ENCODE measurements at places on chromosomes 5 and 9.

GRCh38 chr5:79112703-79113058 lies 1.1 kb downstream of the BHMT start:
- DNase-seq, result no peak

DNA sequence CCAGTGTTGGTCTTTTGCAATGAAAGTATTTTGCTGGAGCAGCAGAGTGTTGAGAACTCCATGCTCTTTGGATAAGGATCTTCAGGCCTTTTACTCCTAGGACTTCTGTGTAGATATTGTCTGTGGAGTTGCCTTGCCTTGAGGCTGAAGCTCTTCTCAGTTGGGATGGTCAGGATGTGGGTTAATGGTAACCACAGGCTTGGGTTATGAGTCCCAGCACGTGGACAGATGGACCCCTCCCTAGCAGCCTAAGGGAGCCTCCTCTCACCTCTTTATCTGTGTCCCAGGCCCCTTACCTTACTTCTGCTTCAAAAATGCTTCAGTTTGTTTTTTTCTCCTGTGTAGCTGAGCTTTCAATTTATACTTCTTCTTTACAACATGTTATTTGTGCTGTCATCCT lies 109.9 kb downstream of the MEGF10 start:
- DNase-seq, result no peak

GRCh38 chr5:4532705-4533080 lies 607.4 kb upstream of the ADAMTS16 start:
- no peak for DNase-seq

DNA sequence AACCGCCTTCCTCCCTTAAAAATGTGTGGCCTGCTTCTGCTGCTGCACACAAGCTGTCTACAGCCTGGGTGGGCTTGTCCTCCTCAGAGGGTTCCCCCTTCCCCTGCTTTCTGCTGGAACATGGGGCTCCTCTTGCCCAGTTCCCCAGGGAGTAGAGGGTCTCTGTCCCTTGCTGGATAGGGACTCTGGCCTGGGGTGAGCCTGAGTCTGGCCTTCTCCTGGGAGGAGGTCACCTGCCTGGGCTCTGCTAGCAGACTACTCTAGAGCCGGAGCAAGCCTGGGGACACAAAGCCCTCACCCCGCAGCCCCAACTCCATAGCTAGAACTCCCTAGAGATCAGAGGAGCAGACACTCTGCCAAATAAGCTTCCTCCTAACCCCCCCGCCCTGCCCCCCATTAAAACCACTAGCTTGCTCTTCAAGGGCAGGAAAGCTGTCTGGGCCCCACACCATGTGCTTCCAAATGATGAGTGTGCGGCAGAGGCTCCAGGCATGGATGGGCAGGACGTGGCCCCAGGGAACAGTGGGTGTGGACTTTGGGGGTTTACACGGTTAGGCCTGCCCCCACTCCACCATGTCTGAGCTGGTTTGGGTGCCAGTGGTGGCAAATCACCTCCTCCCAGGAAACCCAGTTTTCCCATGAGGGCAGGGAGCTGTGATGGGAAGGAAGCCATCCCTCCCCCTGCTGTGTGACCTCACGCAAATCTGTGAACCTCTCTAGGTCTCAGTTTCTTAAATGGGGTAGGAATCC lies 10.0 kb downstream of the TCF7 start:
- no peak for DNase-seq

GRCh38 chr9:89523948-89524347 lies 26.0 kb upstream of the SEMA4D start:
- DNase-seq, result no peak

DNA sequence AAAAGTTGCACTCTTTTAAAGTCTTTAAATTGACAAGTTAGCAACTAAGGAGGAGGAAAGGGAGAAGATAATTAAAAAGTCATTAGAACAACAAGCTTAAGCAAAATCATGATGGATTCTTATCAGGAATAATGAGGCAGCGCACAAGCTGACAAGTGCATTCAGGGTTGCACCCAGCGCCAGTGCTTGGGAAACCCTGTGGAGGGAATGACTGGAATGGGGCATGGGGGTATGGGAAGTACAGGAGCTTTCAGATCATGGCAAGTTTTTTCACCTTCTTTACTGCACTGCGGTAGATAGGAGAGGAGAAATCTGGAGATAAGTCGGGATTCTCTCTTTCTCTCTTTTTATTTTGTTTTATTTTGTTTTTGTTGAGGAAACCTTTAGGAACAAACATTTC lies 117.9 kb upstream of the CKMT2 start:
- no peak for DNase-seq

- no peak for DNase-seq
Observed at GRCh38 chr5:115949096-115949495, 13.2 kb upstream of the LVRN start.

DNA sequence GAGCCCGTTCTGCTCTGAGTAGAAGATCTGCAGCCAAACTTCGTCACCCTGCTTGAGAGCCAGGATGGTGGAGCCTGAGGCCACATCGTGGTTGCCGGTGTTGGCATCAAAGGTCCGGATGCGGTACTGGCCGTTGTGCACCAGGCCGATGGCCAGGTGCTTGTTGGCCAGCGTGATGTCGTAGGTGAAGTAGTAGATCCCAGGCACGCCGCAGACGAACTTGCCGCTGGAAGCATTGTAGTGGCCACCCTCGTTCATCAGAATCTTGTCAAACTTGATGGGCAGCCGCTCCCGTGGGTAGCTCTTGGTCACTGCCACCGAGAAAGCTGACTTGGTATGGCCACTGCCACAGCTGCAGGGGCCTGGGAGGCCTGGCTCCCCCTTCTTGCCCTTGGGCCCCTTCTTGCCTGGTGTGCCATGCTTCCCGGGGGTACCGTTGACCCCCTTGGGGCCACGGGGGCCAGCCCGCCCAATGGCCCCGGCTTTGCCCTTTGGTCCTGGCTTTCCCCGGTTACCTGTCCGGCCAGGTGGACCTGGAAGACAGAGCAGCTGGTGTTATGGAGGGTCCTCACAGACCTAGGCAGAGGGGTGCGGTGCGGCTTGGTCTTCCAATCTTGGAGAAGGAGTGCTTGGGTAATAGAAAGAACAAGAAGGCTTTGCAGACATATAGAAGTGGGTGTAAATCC lies 21.0 kb downstream of the C1QTNF2 start:
- no peak for DNase-seq

DNA sequence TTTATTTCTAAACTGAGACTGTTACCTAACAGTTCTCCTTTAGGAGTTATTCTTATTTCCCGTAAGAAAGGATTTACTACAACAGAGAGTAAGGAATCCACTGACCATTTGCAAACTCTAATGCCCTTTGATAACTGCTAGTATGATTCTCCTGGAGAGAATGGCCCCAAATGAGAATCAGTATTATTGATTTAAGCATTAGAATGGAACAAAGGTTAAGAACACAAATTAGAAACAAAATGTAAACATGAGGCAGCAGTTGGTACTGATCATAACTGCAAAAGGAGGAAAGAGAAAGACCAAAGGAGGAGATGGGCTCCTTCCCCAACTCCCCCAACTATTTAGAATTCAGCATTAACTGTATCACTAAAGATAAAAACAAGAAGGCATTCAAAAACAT lies 30.7 kb downstream of the PSIP1 start:
- no peak for DNase-seq

DNA sequence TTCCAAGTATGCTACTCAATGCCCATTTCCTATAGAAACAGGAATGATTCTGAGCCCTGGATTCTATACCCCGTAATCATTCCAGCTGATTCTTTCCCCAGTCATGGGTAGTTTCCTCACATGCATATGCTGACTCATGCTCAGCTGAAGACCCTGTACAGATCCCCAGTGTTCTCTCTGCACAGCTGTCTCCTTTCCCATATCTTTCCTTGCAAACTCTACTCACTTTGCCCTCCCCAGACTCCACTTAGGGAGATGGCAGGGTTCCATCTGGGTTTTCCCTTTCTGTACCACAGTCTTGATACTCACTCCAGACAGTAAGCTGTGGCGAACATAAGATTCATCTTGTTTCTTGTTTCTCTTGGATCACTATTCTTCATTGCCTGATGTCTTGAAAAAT lies 357.6 kb downstream of the RAB3C start:
- DNase-seq, result no peak

GRCh38 chr5:124867137-124867704 lies 120.8 kb upstream of the ZNF608 start:
- no peak for DNase-seq

GRCh38 chr5:83777856-83778255 lies 57.2 kb upstream of the HAPLN1 start:
- no peak for DNase-seq

- no peak for DNase-seq
Observed at GRCh38 chr9:4812858-4813257, 20.1 kb downstream of the RCL1 start.

DNA sequence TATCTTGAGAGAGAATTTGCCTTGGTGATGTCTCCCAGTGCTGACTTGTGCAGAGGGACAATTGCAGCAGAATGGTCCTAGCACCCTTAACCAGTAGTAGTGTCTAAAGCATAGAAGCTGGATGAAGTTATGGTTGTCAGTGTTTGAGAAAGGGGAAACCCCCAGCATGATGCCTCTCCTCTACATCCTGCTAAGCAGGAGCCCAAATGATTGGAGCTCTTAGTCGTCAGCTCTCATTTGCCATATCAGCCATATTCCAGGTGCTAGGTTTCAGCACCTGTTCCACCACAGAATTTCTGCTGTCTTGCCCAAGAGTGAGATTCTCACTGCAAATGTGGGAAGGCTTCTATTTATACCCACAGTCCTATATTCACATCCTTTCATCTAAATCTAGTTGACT lies 43.7 kb upstream of the RFX3 start:
- no peak for DNase-seq

DNA sequence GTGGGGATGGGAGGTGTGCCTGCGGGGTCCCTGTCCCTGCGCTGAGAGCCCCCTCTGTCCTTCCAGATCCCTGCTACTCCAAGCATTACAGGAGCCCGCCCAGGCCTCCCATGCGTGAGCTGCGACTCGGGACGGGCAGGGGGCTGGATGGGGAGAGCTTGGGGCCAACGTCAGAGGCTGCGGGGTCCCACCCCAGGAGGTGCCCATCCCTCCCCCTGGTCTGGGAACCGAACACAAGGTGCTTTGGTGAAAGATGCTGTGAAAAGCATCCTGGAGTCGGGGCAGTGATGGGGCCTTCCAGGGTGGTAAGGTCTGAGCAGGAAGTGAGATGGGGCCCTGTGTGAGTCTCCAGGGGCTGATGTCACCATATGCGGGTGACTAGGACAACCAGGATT lies 2.7 kb downstream of the LCN9 start:
- DNase-seq, result no peak

DNA sequence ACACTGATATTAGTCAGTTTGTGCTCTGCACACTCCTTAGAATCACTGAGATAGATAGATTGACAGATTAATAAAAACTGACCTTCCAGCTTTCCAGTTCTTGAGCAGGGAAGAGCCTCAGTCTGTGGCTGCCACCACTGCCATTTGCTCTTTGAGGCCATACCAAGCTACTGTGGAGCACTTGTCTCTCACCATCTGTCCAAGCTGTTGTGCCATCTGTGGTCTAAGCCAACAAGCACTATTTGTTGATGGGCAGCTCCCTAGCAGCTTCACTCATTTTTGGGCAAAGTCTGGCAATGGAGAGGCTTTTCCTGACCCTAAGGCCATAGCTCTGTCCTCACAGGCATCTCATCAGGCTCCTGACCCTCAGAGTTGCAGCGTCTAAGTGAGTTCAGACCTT lies 30.4 kb downstream of the HTR1A start:
- DNase-seq, result no peak

DNA sequence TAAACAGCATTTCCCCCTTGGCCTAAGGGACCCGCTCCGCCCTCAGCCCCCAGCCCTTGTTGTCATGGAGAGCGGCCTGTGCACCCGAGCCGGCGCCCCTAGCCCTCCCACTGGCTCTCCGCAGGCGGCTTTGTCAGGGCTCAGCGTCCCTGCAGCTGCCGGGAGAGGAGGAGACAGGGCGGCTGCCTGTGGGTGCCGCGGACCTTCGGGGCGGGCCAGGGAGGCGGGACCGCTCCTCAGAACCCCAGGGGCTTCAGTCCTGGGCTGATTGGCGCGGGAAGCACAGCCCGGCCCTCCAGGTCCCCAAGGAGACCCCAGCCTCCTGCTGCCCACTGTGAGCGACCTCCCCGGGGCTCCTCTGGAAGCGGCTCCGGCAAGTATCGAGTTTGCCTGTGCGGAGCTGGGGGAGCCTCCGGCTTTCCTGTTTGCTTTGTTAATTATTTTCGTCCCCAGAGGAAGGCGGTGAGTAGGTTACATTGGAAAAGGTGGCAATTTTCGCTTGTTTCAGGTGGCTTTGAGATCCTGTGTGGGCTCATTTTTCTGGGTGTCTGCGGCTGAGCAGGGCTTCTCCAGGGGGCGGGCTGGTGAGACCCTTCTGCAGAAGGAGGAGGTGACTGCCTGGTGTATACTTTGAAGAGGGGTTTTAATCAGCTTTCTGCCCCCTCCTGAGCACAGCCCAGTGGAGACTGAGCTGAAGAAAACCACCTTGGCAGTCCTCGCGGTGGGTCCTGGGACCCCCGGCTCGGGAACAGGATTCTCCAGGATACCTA lies at the start of gene FGD3:
Gene FGD3 (plus strand): TSS at position 256 of the 770 bp plus-strand sequence. CDS start 28,734 bp downstream, outside the sequence.
- no peak for DNase-seq

- no peak for DNase-seq
Observed at GRCh38 chr5:101543780-101544179, 640.7 kb upstream of the ST8SIA4 start.

DNA sequence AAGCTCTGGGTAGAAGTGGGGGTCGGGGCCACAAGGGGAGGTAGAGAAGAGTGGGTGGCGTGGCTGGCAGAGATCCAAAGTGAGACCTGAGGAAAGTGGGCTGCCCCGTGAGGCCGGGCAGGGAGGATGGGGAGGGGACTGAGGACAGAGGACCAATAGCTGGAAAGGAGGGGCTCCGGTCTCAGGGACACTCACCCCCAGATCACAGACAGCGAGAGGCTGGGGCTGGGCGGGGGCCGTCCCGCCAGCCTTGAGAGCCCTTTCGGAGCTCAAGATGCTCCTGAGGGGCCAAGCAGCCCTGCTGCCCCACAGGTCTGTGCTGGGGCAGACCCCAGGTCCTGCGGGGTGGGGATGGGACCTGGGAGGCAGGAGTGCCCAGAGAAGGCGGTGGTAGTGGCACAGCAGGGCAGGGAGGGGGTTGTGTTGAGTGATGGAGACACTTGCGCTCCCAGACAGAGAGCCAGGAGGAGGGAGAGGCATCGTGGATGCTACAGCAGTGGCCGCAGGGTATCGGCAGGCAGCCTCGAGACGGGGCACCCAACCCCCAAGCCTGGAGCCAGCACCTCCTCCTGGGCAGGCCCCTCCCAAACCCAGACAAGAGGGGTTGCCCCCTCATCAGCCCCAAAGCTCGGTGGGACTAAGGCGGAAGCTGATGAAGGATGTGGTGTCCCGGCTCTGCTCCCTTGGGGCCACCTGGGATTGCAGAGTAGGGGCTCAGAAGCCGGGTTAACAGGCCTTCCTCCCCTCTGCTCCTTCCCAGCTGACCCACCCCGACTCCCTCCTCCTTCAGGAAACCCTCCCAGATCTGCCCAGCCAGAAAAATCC lies 3.4 kb downstream of the SARDH start:
- no peak for DNase-seq

DNA sequence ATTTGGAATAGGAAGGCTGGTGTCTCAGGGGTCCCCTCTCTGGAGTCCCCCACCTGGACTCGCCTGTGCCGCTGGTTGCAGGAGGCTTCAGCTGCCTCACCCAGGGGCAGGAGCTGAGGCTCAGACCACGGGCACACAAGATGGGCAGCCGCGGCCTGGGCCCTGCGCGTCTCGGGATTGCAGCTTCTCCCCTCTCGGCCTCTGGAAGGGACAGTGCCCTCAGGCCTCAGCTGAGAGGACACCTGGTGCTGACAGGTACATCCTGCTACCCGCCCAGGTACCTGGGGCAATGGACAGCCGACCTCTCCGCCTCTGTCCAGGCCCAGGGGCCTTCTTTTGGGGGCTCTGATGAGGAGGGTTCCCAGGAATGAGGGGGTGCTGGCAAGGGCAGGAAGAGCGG lies 38.3 kb downstream of the UNC5A start:
- DNase-seq, result no peak

- DNase-seq, result no peak
Observed at GRCh38 chr5:93587597-93588351, 4.8 kb downstream of the NR2F1 start.
